M059J (cell line): ENCODE measurements at places on chromosomes 2 and 18. TPM values are rescaled to one million over a fixed set of nuclear protein-coding genes. Genes with fewer than 3 reads are reported as not detected.

TTC39C gene
- total RNA-seq = 19.6 and 29.2 TPM in 2 replicates

DNA sequence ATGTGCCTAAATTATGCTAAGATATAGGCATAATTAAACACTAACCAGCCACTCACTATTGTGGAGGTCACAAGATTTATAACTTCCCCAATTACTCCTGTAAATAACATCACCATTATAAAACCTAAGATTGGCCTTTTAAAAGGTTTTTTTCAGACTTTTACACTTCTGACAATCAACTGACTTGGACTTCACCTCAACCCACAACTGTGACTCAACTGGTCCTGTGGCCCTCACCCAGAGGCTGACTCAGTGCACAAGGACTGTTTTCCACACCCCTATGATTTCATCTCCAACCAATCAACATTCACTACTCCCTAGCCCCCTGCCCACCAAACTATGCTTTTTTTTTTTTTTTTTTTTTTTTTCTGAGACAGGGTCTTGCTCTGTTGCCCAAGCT lies 11.6 kb downstream of the TTR start:
- DNase-seq = peak; percentile 41

- peak; percentile 91 for DNase-seq
Observed at GRCh38 chr2:203623096-203623495, 83.3 kb upstream of the CD28 start.

- peak; percentile 43 for DNase-seq
Observed at GRCh38 chr2:146576339-146577111, 1268.3 kb upstream of the ACVR2A start.

DNA sequence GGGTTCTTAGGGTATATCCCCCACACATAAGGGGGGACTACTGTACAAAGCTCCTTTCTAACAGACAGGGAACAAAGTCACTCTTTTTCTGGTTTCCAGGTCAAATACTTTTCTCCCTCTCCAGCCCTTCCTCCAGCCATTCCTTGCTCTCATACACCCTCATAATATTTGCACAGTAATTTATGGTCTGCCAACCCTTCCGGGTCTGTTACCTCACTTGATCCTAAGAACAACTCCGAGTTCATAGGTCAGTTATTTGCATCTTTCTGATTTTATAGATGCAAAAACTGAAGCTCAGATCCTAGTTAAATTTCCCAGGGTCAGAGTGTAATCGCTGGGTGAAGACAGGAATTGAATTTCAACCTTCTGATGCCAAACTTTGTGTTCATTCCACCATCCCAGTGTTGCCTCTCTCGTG lies 14.8 kb upstream of the MATN3 start:
- DNase-seq = peak; percentile 46
